Muscle of back (tissue), 13 donors: ENCODE measurements at places on chromosomes 6 and 20. TPM values are rescaled to one million over a fixed set of nuclear protein-coding genes. Genes with fewer than 3 reads are reported as not detected.

- peak; percentile 31 for DNase-seq
These were observed 33.2 kb downstream of the DNAAF9 start for GRCh38 chr20:3374296-3374695.

HTR1E gene
- not detected for polyA plus RNA-seq

GRCh38 chr6:125222531-125223455 is 69.2 kb downstream of the TPD52L1 start:
- no peak for DNase-seq

DCDC2 gene
- 0.16 TPM for polyA plus RNA-seq

TREML2 gene
- polyA plus RNA-seq = 0.15 TPM

HFE gene
- 4.8 TPM for polyA plus RNA-seq

GRCh38 chr6:62324834-62325233 is 38.8 kb upstream of the KHDRBS2 start:
- peak; percentile 2 for DNase-seq

DNA sequence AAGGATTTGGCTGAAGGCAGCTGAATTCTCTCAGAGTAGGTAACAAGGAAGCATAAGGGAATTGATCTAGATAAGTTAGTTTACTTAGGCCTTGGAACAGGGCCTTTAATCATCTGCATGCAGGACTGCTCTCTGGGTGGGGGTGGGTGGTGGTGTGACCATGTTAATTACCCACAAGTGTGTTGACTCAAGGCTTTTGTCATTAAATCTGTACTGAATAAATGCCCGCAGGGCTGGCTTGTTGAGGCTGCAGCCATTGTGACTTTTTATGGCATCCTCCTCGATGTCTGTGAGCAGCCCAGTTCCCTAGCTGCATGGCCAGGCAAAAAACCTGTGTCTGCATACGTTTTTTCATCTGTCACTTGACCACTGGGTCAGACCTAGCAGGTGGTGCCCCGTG is 63.5 kb upstream of the ASCC3 start:
- DNase-seq = no peak

DNA sequence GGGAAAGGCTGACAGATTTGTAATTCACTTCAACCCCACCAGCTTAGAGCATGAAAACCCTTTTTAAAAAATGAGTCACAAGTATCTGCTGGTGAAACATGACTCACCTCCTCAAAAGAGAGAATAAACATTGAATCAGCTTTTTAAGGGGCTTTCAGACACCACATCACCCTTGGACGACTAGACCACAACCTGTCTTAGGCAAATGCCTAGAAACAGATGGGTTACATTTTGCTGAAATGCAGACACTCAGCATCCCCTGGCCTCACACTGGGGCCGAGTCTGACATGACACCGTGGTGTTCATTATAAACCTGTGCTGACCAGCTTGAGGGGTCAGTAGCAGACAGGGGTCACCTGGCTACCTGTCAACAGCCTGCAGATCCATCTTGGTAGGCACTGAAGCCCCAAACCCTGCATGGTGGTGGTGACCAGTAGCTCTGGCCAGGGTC is 175.3 kb upstream of the CST7 start:
- peak; percentile 85 for DNase-seq

DNA sequence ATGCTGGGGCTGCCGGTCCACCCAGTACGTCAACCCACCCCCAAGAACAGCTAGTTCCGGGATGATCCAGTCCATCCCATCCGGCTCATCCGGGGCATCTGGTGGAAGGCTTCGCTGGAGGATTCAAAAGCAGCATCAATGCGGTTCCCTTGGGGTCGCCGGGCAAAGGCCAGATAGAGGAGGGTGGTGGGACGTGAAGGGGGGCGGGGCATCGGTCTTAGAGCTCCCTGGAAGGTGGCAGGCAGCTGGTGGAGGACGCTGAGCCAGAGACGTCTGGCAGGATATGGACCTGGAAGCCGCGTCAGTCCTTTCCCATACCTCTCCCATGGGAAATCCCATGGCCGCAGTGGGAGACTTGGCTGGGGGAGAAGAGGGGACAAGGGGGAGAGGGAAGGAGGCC is 1500.8 kb upstream of the DEFB115 start:
- no peak for DNase-seq

RNF39 gene
- polyA plus RNA-seq = 1.1 TPM
